Activated CD4-positive, alpha-beta memory T cell treated with anti-CD3 and anti-CD28 coated beads for 36 hours (primary cell): ENCODE measurements at places on chromosomes 5 and 9. TPM values are rescaled to one million over a fixed set of nuclear protein-coding genes. Genes with fewer than 3 reads are reported as not detected.

DNA sequence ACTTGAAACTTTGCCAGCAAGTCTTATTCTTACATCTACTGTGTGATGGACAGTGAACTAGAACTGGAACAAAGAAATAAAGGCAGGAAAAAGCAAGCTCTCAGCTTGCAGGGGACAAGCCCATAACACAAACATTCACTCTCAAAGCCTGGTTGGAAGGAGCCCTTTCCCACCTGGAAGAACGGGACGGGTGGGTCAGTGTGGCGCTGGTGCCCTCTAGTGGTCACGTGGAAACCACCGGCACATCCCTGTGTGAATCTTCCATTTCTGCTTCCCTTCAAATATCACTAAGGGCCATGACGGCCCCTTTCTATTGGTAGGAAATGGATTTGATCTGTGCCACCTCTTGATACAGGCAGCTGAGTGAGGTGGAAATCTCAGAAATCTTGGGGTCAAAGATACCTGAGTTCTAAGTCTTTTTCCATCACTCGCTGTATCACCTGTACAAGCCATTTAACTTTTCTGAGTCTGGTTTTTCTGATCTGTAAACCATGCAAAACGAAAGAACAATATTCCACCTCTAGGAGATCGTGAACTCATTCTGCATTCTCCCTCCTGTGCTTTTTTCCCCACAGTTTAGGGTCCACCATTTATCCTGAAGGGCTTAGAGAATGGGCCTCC lies 211.6 kb downstream of the MSX2 start:
- peak; percentile 51 for DNase-seq

GRCh38 chr9:71968541-71969090 lies 57.2 kb downstream of the C9orf85 start:
- DNase-seq, result no peak

DNA sequence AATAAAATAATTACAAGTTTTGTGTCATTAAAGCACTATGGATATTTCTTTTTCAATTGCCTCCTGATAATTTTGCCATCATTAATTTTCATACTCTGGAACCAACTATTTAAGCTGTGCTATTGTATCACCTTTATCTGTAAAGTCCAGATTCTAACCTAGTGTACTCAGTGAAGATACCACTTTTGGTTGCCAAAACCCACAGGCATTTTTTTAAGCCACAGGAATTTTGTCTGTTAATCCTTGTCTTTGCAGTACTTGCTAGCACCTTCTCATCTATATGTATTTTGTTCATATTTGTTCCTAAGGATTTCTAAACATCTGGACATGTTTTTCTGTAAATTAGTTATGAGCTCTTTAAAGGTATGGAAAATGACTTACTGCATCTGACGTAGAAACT lies 481.4 kb upstream of the DAB2 start:
- no peak for DNase-seq

- DNase-seq, result no peak
Measured at GRCh38 chr9:976258-976942, at the start of gene DMRT3. DMRT3 (plus strand) TSS chr9:976655; CDS start chr9:977002, 347 bp downstream.

DNA sequence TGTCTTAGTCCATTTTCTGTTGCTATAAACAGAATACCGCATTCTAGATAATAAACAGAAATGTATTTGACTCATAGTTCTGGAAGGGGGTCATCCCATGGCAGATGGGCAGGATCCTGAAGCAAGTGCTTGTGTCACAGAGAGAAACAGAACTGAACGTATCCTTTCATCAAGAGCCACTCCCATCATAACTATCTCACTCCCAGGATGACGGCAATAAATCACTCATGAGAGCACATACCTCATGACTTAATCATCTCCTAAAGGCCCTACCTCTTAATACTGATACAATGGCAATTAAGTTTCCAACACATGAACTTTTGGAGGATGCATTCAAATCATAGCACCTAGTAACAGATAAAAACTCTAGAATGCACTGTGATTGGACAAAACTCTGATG lies 142.9 kb downstream of the CAMK4 start:
- no peak for DNase-seq

MYO10 gene
- 0.34 TPM for total RNA-seq

GLRA1 gene
- not detected for total RNA-seq

ARHGEF39 gene
- total RNA-seq, result 28.1 TPM
